ENCODE measurements at places on chromosomes 3 and 15.

- H3K27ac ChIP-seq: no peak overlapping the region
- no peaks in the 10 kb centered on the region for H3K36me3 ChIP-seq
- no peak overlapping the region for H3K4me3 ChIP-seq
- peaks cover 25% of the 10 kb centered on the region for H3K4me1 ChIP-seq
Measured at GRCh38 chr3:106263546-106263945, 394.7 kb upstream of the CBLB start.

- H3K4me3 ChIP-seq: no peak overlapping the region
- no peaks in the 10 kb centered on the region for H3K27me3 ChIP-seq
- H3K4me1 ChIP-seq: no peaks in the 10 kb centered on the region
- no peak for DNase-seq
- no peaks in the 10 kb centered on the region for H3K36me3 ChIP-seq
- no peak overlapping the region for H3K27ac ChIP-seq
Measured at GRCh38 chr3:59263152-59263551, 213.3 kb upstream of the CFAP20DC start.

- H3K27me3 ChIP-seq: peaks cover 25% of the 10 kb centered on the region
- H3K27ac ChIP-seq: no peak overlapping the region
- no peaks in the 10 kb centered on the region for H3K36me3 ChIP-seq
- H3K4me1 ChIP-seq: peaks cover 66% of the 10 kb centered on the region
- H3K4me3 ChIP-seq: no peak overlapping the region
Measured at GRCh38 chr3:194028434-194029004, 107.4 kb upstream of the HES1 start.

DNA sequence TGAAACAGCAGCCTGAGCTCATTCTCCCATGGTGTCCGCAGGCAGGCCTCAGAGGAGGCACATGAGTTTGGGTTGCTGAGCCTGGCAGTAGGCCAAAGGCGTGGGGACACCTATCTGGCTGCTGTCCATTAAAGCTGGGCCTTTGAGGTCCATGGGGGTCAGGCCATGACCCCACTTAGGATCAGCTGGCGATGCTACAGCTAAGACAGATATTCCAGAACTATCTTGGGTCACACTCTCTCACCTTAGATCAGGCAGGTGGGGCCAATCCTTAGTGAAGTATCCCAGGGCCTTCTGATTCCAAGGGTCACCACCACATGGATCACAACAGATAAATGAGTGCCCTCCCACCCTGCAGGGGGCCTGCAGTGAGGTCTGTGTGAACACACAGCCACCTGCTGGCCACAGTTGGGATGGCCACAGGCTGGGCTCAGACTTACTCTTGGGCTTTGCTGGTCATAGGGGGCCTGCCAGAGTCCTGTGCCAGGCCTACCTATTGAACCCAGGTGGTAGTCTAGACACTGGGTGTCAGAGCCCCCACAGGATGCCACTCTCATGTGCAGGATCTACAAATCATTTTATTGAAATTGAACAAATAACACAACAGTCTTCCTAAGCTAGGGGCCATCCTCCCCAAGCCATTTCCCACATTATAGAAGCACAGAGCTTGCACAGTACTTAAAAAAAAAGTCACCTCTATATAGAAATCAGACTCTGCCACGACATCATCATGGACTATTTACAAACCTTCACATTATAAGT is 2.0 kb upstream of the HYAL2 start:
- H3K27me3 ChIP-seq: peaks cover 9% of the 10 kb centered on the region
- peaks cover 3% of the 10 kb centered on the region for H3K36me3 ChIP-seq
- H3K4me1 ChIP-seq: peaks cover 46% of the 10 kb centered on the region
- DNase-seq: peak; percentile 85
- H3K4me3 ChIP-seq: peak overlapping the region; percentile 34

DNA sequence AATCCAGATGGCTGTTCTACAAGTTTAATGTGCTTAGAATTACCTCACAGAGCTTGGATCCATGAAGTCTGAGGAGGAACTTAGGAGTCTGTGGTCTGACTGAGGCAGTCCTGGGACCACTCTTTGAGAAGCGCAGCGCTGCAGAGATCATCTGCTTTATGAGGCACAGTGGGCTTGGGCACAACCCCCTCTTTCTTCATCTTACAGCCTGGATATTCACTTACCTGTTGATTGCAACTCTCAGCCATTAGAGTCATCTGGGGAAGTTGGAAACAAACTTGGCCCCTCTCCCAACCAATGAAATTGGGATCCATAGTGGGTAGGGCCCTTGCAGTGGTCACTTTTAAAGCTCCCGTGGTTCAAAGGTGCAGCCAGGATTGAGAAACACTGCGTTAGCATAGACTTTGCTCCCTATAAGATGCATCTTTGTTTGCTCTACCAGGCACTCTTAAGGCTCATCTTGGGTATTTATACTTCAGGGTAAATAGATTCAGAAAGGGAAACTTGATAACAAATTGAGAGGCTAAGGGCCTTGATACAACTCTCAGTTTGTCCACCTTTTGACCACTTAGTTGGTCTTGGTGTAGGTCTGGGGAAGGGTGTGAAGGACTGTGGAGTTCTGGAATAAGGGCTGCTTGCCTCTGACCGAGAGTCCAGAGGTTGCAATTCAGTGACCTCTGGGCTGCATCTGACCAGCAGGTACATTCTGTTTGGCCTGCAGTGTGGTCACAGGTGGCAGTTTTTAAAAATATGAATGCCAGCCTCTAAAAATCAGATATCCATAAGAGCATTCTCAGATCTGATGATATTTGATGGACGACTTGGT is 22.8 kb downstream of the FEM1B start:
- H3K4me3 ChIP-seq: no peak overlapping the region
- H3K27ac ChIP-seq: no peak overlapping the region
- no peak for DNase-seq
- H3K36me3 ChIP-seq: peaks cover 11% of the 10 kb centered on the region

DNA sequence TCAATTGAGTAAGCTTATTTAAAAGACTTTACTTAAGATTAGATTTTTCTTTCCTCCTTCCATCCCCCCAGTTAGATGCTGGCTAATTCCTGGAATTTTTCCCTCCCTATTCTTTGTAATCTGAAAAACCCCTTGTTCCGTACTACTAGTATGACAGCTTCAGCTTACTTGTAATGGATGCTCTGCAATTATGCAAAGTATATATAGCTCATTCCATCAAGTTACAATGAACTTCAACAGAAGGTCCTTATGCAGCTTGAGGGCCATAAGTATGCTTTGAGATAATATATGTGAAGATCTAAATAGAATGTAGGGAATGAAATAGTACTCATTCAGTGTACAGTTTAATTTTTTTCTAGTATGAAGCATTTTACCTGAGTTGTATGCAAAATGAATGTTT is 398.3 kb upstream of the NAALADL2 start:
- no peak for DNase-seq
- H3K36me3 ChIP-seq: no peaks in the 10 kb centered on the region
- H3K4me3 ChIP-seq: no peak overlapping the region

- DNase-seq: peak; percentile 58
- H3K36me3 ChIP-seq: no peaks in the 10 kb centered on the region
- peak overlapping the region; percentile 74 for H3K4me3 ChIP-seq
- peaks cover 72% of the 10 kb centered on the region for H3K4me1 ChIP-seq
- peak overlapping the region; percentile 98 for H3K27ac ChIP-seq
Measured at GRCh38 chr3:9352917-9353752, 9.7 kb upstream of the THUMPD3 start.

- H3K4me3 ChIP-seq: no peak overlapping the region
- H3K27me3 ChIP-seq: peaks cover 9% of the 10 kb centered on the region
- no peaks in the 10 kb centered on the region for H3K36me3 ChIP-seq
Measured at GRCh38 chr3:36648241-36649034, 115.9 kb downstream of the DCLK3 start.

- peaks cover 4% of the 10 kb centered on the region for H3K36me3 ChIP-seq
- H3K27ac ChIP-seq: no peak overlapping the region
- no peak overlapping the region for H3K4me3 ChIP-seq
Measured at GRCh38 chr15:68209735-68210408, 4.7 kb upstream of the CALML4 start.

- H3K27ac ChIP-seq: no peak overlapping the region
- DNase-seq: no peak
- peaks cover 10% of the 10 kb centered on the region for H3K36me3 ChIP-seq
- peaks cover 8% of the 10 kb centered on the region for H3K27me3 ChIP-seq
- H3K4me1 ChIP-seq: peaks cover 29% of the 10 kb centered on the region
- H3K4me3 ChIP-seq: no peak overlapping the region
Measured at GRCh38 chr15:90893175-90894090, 9.1 kb downstream of the FES start.

DNA sequence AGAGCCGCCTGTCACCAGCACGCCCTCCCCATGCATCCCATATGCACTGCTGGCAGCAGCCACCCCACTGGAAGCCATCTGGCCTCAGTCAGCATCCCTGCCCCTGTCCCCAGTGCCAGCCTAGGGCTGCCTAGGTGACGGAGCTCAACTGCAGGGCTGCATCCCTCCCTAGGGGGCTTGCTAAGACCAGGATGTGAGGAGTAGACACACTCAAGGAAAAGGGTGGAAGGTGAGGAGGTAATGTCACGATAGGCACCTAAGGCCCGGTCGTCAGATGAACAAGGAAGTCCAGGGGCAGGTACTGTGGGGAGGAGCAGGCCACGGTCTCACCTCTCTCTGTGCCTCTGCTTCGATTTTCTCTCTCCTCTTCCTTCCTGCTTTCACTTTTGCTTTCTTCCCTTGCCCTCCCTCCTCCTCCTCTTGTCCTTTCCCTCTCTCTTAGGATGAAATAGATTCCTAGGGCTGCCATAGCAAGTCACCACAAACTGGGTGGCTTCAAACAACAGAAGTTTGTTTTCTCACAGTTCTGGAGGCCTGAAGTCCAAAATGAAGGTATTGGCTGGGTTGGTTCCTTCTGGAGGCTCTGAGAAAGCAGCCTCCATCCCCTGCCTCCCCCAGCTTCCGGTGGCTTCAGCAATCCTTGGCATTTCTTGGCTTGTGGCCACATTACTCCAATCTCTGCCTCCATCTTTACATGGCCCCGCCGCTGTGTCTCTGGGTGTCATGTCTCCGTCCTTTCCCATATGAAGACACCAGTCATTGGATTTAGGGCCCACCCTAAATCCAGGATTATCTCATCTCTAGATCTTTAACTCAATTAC is 298.3 kb downstream of the SHQ1 start:
- H3K27ac ChIP-seq: no peak overlapping the region
- H3K4me3 ChIP-seq: no peak overlapping the region
- no peaks in the 10 kb centered on the region for H3K27me3 ChIP-seq
- no peak for DNase-seq

GRCh38 chr3:56772952-56773938 is 28.5 kb downstream of the ARHGEF3 start:
- peak overlapping the region; percentile 11 for H3K4me3 ChIP-seq
- no peak overlapping the region for H3K27ac ChIP-seq
- H3K4me1 ChIP-seq: peaks cover 61% of the 10 kb centered on the region
- peaks cover 4% of the 10 kb centered on the region for H3K36me3 ChIP-seq

- H3K4me3 ChIP-seq: no peak overlapping the region
- H3K36me3 ChIP-seq: no peaks in the 10 kb centered on the region
- no peaks in the 10 kb centered on the region for H3K4me1 ChIP-seq
- peaks cover 54% of the 10 kb centered on the region for H3K27me3 ChIP-seq
Measured at GRCh38 chr15:88674661-88675060, 35.8 kb downstream of the ISG20 start.

GRCh38 chr3:143118630-143119008 is 952 bp upstream of the CHST2 start:
- H3K27ac ChIP-seq: peak overlapping the region; percentile 98
- peaks cover 19% of the 10 kb centered on the region for H3K27me3 ChIP-seq
- DNase-seq: no peak
- H3K36me3 ChIP-seq: peaks cover 21% of the 10 kb centered on the region
- peak overlapping the region; percentile 87 for H3K4me3 ChIP-seq

- H3K36me3 ChIP-seq: no peaks in the 10 kb centered on the region
- DNase-seq: no peak
- no peak overlapping the region for H3K4me3 ChIP-seq
- no peak overlapping the region for H3K27ac ChIP-seq
- peaks cover 5% of the 10 kb centered on the region for H3K27me3 ChIP-seq
- H3K4me1 ChIP-seq: no peaks in the 10 kb centered on the region
Measured at GRCh38 chr3:147589016-147589415, 179.9 kb downstream of the ZIC1 start.

DNA sequence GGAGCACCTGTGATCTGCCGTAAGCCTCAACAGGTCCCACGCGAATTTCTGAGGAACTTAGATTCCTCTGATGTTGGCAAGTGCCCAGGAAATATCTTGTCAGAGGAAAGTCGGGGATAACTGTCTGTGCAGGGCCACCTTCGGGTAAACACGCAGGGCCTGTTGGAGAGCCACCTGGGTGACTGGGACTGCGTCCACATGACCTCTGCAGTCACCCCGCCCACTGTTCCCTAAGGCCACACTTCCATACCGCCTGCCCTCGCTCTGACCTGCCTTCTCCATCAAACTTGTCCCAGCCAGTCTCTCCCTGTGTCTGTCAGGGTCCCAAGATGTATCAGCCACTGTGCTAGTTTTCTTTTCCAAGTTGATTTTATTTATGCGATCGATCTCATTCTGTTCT is 28.7 kb downstream of the BFSP2 start:
- H3K27me3 ChIP-seq: no peaks in the 10 kb centered on the region
- no peak overlapping the region for H3K27ac ChIP-seq
- H3K36me3 ChIP-seq: no peaks in the 10 kb centered on the region
- H3K4me1 ChIP-seq: peaks cover 16% of the 10 kb centered on the region
- H3K4me3 ChIP-seq: no peak overlapping the region
- no peak for DNase-seq

- no peak overlapping the region for H3K27ac ChIP-seq
- H3K36me3 ChIP-seq: peaks cover 6% of the 10 kb centered on the region
- no peaks in the 10 kb centered on the region for H3K27me3 ChIP-seq
Measured at GRCh38 chr3:11770477-11771391, 76.0 kb downstream of the TAMM41 start.

DNA sequence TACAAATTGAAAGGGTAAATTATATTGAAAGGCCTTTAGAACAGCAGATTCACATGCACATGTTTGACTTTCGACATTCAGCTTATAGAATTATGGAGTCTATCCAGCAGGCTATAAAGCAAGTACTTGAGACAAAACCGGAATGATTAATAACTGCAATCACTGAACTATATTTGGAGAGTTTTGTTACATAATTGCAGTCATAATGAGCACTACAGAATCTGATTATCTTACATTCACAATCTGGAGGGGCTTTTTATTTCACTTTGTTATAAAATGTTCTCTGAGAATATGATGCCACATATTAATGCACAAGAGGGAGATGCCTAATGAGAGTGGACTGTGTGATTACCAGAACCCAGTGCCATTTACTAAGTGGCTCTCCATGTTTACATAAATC is 64.3 kb downstream of the NSUN3 start:
- no peak for DNase-seq
- H3K27me3 ChIP-seq: no peaks in the 10 kb centered on the region
- peaks cover 40% of the 10 kb centered on the region for H3K36me3 ChIP-seq
- H3K4me3 ChIP-seq: no peak overlapping the region
- H3K27ac ChIP-seq: no peak overlapping the region

DNA sequence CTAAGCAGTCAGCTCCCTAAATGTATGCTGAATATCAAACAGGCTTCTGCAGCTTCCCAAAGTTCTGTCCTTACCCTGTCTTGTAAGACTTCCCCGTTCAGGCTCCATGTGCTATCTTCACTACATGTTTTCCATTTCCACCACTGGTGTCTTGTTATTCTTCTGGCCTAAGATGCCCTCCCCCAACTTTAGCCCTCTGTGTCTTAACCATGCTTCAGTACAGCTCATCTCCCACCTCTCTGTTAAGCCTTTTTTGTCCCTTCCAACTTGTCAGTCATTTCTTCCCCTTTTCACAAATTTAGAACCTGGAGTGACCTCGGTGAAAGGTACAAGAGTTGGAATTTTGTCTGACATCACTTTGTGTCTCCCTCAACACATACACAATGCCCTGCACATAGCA is 151.7 kb upstream of the TBL1XR1 start:
- no peak overlapping the region for H3K4me3 ChIP-seq
- peaks cover 31% of the 10 kb centered on the region for H3K4me1 ChIP-seq
- H3K27me3 ChIP-seq: peaks cover 7% of the 10 kb centered on the region
- no peaks in the 10 kb centered on the region for H3K36me3 ChIP-seq
- DNase-seq: no peak

Data from nephron progenitor cell (in vitro differentiated cells).